Spinal cord (tissue), 10 donors: ENCODE measurements at places on chromosomes 7 and 10. TPM values are rescaled to one million over a fixed set of nuclear protein-coding genes. Genes with fewer than 3 reads are reported as not detected.

SPDYE6 gene
- polyA plus RNA-seq: 16.4 TPM

DNA sequence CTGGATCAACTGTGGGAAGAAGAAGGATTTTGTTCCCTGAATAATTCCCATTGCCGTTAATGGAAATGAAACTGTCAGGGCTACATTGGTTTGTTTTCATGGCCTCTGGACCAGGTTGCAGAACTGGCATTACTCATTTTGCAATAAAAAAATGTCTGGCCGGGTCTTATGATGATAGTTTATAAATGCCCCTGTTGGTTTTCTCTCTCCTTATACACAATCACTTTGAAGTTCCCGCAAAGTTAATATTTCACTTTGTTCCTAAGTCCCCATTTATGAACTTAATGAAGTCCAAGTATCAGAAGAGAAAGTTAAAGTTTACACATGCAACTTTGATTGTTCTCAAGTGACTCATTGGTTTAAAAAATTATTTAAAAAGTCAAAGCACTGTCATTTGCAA lies 150.7 kb upstream of the PRR15 start:
- DNase-seq: no peak
- no peaks in the 10 kb centered on the region for H3K36me3 ChIP-seq
- H3K4me3 ChIP-seq: no peak overlapping the region
- H3K27me3 ChIP-seq: no peaks in the 10 kb centered on the region

DNA sequence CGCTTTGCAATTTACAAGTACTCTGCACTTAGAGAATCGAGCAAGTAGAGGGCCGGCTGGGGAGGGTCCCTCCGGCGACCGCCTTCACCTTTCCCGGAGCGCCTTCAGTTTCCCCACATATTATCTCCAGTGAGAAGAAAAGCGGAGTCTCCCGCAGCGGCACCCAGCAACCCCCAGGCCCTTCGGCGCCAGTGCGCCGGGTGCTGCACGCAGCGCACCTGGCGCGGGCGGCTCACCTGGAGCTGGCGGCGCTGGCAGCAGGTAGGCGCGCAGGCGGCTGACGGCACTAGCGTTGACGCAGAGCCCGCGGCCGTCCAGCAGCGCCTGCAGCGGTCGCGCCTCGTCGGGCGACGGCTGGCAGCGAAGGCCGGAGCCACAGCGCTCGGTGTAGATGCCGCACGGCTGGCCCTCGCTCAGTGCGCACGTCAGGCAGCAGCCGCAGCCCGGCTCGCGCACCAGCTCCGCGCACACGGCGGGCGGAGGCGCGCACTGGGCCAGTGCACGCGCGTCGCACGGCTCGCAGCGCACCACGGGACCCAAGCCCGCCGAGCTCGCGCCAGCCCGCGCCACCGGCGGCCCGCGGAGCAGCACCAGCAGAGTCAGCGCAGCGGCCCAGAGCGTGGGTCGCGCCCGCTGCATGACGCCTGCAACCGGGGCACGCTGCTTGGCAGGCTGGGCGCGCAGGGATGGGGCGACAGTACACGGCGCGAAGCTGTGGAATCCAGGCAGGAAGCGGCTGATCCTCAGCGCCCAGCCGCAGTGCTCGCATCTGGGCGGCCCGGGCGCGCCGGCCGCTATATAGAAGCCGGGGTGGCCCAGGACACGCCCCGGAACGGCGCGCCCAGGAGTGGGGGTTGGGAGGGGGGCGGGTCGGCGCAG lies at the start of gene IGFBP3:
TSS of gene IGFBP3 (minus strand) at position 771 of the 879 bp plus-strand sequence. CDS start at position 639, 132 bp downstream.
- peaks cover 3% of the 10 kb centered on the region for H3K36me3 ChIP-seq
- peak within 1 kb of the TSS; percentile 33 for H3K4me3 ChIP-seq
- H3K4me1 ChIP-seq: peaks cover 34% of the 10 kb centered on the region

- DNase-seq: no peak
- H3K27ac ChIP-seq: no peak overlapping the region
- H3K27me3 ChIP-seq: no peaks in the 10 kb centered on the region
- H3K4me1 ChIP-seq: no peaks in the 10 kb centered on the region
- no peak overlapping the region for H3K4me3 ChIP-seq
- H3K36me3 ChIP-seq: no peaks in the 10 kb centered on the region
Observed at GRCh38 chr10:84118395-84119006, 20.8 kb upstream of the GHITM start.

DNA sequence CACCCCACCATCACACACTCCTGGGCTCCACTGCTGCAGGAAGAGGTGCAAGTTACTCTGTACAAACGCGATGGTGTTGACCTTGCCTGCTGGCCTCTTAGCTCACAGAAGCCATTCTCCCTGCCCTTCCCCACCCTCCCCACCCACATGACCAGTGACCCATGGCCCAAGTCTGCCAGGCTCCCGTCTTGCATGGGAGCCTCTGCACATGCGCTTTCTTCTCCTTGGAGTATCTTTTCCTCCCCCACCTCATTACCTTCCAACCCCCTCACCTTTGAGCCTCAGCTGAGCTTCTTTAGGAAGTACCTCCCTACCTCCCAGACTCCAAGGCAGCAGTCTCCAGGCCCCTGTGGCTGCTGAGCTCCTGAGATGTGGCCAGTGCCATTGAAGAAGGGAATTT lies 337.7 kb upstream of the ZNF32 start:
- H3K4me3 ChIP-seq: no peak overlapping the region
- no peaks in the 10 kb centered on the region for H3K36me3 ChIP-seq
- H3K27me3 ChIP-seq: no peaks in the 10 kb centered on the region
- no peaks in the 10 kb centered on the region for H3K4me1 ChIP-seq
- no peak overlapping the region for H3K27ac ChIP-seq
- no peak for DNase-seq

DNA sequence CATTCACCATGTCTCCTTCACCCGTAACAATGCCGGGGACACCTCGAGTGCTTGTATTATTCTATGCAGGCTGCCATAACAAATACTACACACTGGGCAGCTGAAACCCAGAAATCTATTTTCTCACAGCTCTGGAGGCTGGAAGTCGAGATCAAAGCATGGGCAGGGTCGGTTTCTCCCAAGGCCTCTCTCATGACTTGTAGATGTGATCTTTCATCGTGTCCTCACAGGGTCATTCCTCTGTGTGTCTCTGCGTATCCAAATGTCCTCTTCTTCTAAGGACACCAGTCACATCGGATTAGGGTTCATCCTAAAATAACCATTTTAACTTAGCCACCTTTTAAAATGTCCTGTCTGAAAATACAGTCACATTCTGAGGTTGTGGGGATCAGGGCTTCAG lies 303.5 kb downstream of the KLF6 start:
- peaks cover 21% of the 10 kb centered on the region for H3K4me1 ChIP-seq
- H3K4me3 ChIP-seq: no peak overlapping the region
- no peaks in the 10 kb centered on the region for H3K36me3 ChIP-seq
- no peak overlapping the region for H3K27ac ChIP-seq
- no peaks in the 10 kb centered on the region for H3K27me3 ChIP-seq
- no peak for DNase-seq

DNA sequence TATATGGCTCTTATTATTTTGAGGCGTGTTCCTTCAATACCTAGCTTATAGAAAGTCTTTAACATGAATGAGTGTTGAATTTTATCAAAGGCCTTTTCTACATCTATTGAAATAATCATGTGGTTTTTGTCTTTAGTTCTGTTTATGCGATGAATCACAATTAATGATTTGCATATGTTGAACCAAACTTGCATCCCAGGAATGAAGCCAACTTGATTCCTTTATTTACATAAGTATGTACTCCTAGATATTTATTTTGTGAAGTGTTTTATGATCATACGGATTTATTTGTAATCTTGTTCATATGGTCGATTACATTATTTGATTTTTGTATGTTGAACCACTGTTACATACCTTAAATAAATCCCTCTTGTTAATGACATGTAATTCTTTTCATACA lies 244.3 kb upstream of the KCND2 start:
- DNase-seq: no peak
- H3K4me1 ChIP-seq: no peaks in the 10 kb centered on the region
- H3K36me3 ChIP-seq: no peaks in the 10 kb centered on the region
- no peak overlapping the region for H3K4me3 ChIP-seq
- H3K27me3 ChIP-seq: no peaks in the 10 kb centered on the region

DNA sequence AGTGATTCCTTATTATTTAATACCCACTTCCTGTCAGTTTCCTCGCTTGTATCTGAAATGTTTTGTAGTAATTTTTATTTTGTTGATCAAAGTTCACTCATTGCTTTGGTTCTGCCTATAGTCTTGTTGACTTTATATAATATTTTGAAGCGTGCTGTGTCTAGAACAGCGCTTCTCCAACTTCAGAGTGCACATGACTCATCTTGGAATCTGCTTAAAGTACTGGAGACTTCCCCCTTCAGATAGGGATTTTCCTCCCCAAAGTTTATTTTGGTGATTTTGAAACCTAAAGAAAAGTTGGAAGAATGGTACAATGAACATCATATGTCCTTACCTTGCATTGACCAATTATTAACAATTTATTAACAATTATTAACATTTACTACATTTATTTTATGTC lies 5.8 kb downstream of the COMTD1 start:
- H3K27ac ChIP-seq: no peak overlapping the region
- peaks cover 23% of the 10 kb centered on the region for H3K36me3 ChIP-seq
- no peak overlapping the region for H3K4me3 ChIP-seq

- DNase-seq: no peak
- peaks cover 19% of the 10 kb centered on the region for H3K4me1 ChIP-seq
- H3K4me3 ChIP-seq: peak overlapping the region; percentile 85
Observed at GRCh38 chr7:139776486-139777132, 1.2 kb downstream of the HIPK2 start.

DNA sequence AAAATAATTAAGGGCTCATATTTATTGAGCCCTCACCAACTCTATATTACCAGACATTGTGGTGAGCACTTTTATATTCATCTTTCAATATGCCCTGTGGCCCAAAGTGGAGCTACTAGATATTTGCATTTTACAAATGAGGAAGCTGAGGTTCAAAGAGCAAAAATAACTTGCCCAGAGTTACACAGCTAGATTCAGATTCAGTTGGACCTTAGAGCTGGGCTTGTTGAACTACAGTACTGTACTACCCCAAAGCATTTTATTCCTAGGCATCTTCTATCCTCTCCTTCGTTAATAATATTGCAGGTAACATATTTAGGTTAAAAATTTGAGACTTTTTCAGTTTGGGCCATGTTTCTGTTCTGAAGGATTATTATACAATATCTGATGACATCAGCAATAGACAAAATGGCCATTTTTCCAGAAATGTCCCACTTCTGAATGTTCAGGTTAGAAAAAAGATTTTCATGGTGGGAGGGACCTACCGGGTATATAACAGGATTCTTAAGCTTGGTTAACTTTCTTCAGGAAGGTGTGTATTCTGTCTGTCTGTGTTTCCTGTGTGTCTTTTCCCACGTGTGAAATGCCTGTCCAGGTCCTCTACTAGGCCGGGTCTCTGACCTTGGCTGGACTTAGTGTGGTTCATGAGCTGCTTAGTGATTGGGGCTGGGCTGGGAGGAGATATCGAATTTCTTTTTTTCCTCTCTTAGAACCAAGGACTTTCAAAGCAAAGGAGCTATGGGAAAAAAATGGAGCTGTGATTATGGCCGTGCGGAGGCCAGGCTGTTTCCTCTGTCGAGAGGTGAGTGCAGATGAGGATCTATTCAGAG lies 13.6 kb downstream of the PRXL2A start:
- no peak overlapping the region for H3K27ac ChIP-seq
- peaks cover 37% of the 10 kb centered on the region for H3K36me3 ChIP-seq
- H3K27me3 ChIP-seq: no peaks in the 10 kb centered on the region
- H3K4me3 ChIP-seq: no peak overlapping the region
- H3K4me1 ChIP-seq: no peaks in the 10 kb centered on the region
- DNase-seq: no peak

DNA sequence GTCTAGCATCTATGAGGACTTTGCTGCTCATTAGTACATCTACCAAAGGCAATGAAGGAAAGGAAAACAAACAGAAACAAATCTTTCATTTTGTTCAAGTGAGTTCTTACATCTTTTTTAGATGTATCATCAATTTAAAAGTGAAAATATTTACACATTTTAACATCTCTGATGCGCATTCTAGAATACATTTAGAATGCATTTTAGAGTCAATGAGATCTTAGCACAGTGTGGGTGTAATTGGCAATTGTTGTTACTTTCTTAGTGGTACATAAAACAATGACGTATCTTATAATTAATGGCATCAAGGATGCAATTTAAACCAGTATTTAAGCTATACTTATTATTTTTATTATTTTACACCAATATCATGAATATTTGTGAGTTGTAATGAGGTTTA lies 51.4 kb downstream of the TPK1 start:
- H3K27ac ChIP-seq: no peak overlapping the region
- DNase-seq: no peak
- no peaks in the 10 kb centered on the region for H3K36me3 ChIP-seq

- H3K4me3 ChIP-seq: no peak overlapping the region
- peaks cover 26% of the 10 kb centered on the region for H3K36me3 ChIP-seq
- peaks cover 20% of the 10 kb centered on the region for H3K4me1 ChIP-seq
- H3K27me3 ChIP-seq: no peaks in the 10 kb centered on the region
- no peak for DNase-seq
Observed at GRCh38 chr7:48091506-48092433, 2.7 kb downstream of the UPP1 start.

DNA sequence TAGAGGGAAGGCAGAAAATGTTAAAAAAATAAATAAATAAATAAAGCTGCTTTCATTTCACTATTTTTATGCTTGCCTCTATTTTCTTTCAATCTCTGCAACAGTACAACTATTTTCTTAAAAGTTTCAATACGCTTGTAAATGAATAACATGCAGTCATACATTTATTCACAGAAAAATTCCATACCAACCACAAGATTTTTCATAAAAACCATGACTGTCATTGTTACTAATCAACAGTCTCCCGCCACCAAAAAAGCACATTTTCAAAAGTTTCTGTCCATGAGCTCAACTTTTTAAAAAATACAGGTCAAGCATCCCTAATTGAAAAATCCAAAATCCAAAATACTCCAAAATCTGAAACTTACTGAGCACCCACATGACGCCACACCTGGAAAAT lies 5.3 kb downstream of the PARD3 start:
- H3K27me3 ChIP-seq: no peaks in the 10 kb centered on the region
- DNase-seq: no peak
- H3K4me1 ChIP-seq: peaks cover 37% of the 10 kb centered on the region
- peak overlapping the region; percentile 89 for H3K27ac ChIP-seq
- no peak overlapping the region for H3K4me3 ChIP-seq

DNA sequence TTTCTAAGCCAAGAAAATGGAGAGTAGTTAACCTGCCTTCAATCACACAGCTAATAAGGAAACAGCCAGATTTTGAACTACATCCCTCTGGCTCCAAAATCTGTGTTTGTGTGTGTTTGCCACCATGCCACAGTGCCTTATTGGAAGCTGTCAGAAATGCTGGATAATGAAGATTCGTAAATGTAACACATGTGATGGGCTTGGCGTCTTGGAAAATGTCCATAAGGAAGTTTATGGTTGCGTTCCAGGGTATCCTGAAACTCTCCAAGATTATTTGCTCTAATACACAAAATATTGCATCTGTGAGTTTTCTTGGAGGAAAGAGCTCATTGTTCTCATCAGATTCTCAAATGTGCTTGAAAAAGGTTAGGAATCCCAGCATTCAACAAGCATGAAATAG lies 22.7 kb downstream of the MYOF start:
- H3K4me1 ChIP-seq: no peaks in the 10 kb centered on the region
- H3K4me3 ChIP-seq: no peak overlapping the region
- no peaks in the 10 kb centered on the region for H3K27me3 ChIP-seq
- DNase-seq: no peak
